ENCODE measurements at places on chromosomes 6 and 20.

GRCh38 chr6:45382391-45382790 lies 4.7 kb upstream of the SUPT3H start:
- no peak for DNase-seq

DNA sequence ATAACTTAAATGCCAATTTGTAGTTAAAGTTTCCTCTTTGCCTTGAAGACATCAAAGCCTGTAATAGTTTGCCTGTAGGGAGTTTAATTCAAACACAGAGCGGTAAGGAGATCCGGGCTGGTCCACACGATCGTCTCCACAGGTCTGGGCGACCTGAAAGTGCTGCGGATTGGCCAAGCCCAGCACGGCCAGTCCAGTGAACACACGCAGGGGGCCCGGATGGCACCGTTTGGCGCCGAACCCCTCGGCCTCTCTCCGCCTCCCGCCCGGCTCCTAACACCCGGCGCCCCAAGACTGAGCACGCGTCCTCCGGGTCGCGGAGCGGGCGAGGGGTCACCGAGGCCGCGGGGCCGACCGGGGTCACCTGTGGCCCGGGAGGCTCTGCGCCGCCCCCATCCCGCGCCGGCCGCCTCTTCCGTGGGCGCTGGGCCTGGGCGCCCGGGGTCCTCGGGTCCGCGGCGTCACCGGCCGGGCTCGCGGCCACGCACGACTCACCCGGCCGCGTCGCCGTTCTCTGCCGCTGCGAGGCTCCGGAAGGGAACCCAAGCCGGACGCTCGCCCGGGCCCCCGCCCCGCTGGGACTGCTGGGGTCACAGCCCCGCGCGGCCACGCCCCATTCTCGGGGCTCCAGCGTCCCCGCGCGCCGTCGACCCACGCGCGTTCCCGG lies 481 bp downstream of the SERPINB6 start:
- DNase-seq: peak; percentile 51

GRCh38 chr20:58457083-58457695 lies 58.0 kb downstream of the APCDD1L start:
- no peak for DNase-seq

DNA sequence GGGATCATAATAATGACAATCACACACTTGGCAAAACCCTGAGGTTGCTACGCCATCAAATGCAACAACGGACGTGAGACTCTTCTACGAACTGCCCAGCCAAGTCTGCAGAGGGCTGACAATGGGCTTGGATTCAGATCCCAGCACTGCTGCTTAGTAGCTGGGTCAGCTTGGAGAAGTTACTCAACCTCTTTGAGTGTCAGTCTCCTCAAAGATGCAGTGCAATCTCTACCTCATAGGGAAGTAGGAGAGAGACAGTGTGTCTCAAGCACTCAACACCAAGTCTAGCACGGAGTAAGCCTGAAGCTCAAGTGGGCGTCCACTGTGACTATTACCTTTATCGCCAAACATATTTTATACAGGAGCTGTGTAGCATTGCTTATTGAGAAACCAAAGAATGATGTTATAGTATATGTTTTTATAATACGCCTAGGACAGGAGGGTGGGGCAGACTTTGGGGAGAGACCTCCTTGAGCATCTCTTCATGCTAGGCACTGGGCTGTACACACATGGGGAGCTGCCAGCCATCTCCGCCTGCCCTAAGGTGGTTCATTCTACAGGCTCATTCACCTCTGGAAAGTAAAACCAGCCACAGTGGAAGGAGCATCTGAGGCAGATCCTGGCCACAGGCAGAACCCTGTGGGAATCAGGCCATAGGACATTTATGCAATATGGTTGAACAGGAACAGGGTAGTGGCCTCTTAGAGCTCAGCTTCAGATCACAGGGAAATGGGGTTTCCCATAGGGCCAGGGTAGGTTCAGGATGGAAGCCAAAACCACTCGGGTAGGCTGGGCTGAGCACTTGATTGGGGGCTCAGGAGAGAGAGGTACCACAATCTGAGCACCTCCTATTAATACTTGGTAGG lies 160.2 kb downstream of the MRPL14 start:
- DNase-seq: no peak

DNA sequence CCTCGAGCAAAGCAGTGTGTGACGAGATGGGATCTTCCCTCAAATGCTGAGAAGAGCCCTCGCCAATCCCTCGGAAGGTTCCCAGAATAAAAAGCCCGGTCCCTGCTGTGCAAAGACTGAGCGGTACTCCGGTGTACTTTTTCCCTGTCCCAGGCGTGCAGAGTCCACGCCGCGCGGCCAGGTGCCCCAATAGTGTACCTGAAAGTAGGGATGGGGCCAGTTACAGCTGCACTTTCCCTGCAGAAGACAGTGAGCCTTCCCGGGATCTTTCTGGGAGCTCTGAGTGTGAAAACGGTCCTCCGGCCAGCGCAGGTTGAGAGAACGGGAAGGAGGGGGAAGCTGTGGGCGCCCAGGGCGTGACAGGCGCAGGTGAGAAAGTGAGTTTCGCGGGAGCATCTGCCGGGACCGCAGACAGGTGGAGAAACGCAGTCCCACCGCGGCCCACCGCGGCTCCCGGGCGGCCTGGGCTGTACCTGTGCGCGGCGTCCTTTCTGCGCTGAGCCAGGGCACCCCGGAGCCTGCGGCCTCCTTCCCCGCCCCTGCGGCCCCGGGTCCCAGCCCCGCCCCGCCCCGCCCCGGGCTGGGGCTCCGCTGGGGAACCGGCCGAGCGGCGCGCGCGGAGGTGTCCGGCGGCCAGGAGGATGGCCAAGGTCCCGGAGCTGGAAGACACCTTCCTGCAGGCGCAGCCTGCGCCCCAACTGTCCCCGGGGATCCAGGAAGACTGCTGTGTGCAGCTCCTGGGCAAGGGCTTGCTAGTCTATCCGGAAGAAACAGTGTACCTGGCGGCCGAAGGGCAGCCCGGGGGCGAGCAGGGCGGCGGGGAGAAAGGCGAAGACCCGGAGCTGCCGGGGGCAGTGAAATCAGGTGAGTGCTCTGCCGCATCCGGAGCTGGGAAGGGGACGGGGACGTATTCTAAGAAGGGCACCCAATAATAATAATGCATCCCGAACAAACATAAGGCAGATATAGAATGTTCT lies at the start of gene RFX6:
Gene RFX6 (plus strand): TSS at position 608 of the 977 bp plus-strand sequence. CDS start 34 bp downstream, at position 642.
- no peak for DNase-seq

- no peak for DNase-seq
These were observed 16.6 kb upstream of the HCK start for GRCh38 chr20:32035426-32035779.
